Stimulated activated CD8-positive, alpha-beta memory T cell treated with anti-CD3 and anti-CD28 coated beads, Interleukin-4, amount 100 ng/mL, for 4 hours (primary cell): ENCODE measurements at places on chromosomes 4 and X.

DNA sequence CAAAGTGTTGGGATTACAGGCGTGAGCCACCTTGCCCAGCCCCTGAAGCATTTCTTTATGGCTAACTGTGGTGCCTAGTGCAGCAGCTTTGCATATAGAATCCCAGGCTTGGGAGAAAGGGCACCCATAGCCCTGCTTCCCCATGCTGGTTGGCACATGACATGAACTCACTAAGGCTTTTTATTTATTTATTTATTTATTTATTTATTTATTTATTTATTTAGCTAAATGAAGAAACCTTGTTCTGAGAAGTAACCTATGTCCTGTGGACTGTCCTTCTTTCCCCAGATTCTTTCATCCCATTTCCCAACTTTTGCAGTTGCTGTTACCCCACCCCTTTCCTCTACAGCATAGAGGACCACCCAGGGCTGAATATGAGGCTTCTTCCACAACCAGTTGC, 1.9 kb upstream of the GJB1 start:
- no peak for DNase-seq

GRCh38 chr4:84091266-84091665, 407.8 kb downstream of the NKX6-1 start:
- no peak for DNase-seq

DNA sequence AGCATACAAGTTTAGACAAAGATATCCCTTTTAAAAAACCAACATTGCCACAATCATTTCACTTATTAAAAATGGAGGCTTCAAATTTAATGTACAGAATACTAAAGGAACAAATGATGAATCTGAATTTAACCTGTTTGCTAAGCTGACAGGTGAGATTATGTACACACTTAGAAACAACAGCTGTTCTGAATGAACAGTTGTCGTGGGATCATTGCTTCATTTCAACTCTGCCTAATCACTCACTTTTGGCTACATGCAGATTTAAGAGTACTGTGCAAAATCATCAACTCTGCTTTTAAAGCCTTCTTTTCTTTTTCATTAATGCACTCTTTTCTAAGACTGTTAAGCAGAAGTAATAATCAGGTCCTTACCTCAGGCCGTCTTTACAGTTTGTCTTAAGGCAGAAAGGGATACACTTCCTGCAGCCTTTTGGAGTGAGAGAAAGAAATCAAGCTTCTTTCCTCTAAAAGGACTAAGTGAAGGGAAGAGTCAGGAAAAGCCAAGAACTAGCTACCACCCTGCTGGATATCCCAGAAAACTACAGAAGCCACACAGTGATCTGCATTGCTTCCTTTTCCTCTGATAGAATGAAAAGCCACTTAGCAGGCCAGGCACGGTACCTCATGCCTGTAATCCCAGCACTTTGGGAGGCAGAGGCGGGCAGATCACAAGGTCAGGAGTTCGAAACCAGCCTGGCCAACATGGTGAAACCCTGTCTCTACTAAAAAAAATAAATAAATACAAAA, 54.7 kb upstream of the NPNT start:
- no peak for DNase-seq

GRCh38 chrX:46819136-46819535, 17.7 kb upstream of the RP2 start:
- no peak for DNase-seq

DNA sequence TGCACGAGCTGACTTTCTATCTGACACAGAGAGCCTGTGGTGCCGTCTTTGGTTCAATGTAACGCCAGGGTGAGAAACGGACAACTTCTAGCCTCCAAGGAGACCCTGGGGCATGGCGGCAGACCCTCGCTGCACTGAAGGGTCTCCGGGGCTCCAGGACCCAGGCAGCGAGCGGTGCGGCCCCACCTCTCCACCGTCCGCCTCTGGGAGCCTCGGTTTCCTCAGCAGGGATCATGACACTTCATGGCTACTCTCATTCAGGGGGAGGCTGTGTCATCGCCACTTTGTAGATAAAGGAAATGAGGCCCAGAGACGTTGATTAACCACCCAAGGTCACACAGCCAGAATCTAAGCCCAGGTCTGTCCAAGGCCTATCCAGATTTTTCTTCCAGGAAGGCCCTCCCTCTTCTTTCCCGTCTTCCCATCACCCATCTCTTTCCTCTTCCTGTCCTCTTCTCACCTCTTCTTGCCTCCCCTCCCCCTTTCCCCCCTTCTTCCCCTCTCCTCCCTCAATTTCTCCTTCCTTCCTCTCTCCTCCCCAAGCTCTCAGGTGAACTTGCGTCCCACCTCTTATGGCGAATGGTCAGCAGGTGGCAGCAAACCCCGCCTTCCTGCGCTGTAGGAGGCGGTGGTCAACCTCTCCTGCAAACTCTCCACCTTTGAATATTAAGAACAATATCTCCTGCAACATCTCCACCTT, 69.3 kb upstream of the HMX1 start:
- DNase-seq, result no peak

GRCh38 chrX:18390941-18391538, 34.4 kb upstream of the CDKL5 start:
- peak; percentile 27 for DNase-seq

- DNase-seq, result no peak
Measured at GRCh38 chr4:159979953-159980352, 877.1 kb downstream of the RAPGEF2 start.

DNA sequence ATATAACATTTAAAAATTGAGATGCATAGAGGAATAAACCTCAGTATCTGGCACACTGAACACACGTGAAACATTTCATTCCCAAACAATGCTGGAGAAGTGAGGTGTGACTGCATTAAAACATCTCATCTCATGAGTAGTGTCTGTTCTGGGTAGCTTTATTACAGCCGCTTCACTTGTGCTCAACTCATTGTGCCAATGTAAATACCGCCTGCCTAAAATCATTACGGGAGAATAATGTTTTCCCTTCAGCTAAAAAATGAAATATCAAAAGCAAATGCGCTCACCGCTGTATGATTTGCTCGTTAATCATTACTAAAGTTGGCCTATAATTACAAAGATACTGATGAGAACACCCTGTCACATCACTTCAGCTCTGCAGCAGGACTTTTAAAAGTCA, 110.2 kb upstream of the PRPS2 start:
- no peak for DNase-seq

GRCh38 chr4:137474711-137475301, 57.5 kb downstream of the PCDH18 start:
- DNase-seq, result no peak
